ENCODE measurements at places on chromosomes 4 and X.
A peak's percentile ranks its signal among the peaks of the same experiment; 100 is the strongest.

DNA sequence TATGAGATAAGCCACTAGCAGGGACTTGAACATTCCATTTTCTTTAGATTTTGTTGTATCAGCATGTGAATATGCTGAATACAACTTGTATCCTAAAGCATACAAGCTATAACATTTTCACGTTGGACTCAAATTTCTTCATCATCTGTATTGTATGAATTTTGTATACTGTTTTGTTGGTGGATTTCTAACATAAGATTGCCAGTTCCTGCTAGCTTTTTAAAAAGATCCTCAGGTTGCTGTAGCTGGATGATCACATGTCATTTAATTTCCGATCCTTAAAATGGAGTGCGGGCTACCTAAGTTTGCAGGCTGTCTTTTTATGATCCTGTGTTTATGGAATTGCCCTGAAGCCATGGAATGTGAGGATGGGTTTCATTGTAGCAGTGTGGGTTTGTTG is 6.9 kb downstream of the PDLIM5 start:
- DNase-seq: no peak

DNA sequence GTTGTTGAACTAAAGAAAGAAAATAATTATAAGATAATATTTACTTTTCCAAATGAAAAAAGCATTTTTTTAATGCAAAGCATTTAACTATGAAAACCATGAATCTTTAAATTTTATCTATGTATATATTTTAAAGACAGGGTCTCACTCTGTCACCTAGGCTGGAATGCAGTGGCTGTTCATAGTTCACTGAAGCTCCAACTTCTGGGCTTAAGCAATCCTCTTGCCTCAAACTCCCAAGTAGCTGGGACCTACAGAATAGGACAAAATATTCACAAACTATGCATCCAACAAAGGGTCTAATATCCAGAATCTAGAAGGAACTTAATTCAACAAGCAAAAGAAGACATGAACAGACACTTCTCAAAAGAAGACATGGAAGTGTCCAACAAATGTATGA is 55.9 kb upstream of the ALB start:
- no peak for DNase-seq

DNA sequence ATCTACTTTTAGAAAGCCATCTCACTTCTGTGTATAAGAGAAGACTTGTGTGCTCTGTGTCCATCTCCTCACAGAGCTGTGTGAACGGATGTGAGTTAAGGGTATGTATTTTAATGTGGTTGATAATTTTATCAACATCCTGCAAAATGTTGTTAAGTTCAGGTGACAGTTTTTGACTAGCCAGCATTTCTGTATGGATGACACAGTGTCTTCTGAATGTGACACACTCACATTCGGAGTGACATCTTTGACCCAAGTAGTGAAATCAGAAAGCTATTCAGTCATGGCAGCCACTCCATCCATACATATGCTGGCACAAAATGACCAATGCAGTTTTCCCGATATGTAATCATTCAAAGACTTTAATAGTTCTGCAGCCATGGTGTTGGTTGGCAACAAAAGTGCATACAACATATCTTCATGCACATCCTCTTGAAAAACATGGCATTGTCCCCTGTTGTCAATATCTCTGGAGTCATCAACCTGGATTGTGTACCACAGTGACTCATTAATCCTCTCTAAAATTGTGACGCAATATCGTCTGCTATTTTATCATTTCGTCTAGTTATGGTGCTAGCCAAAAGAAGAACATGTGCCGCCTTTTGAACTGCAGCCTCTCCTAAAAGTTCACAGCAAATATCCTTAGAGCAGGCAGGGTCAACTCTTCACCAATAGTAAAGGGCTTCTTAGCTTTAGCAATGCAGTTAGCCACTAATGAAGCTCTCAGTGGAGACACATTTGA is 6.8 kb upstream of the FGF2 start:
- DNase-seq: no peak

GRCh38 chr4:92599044-92599443 is 295.3 kb downstream of the GRID2 start:
- no peak for DNase-seq

DNA sequence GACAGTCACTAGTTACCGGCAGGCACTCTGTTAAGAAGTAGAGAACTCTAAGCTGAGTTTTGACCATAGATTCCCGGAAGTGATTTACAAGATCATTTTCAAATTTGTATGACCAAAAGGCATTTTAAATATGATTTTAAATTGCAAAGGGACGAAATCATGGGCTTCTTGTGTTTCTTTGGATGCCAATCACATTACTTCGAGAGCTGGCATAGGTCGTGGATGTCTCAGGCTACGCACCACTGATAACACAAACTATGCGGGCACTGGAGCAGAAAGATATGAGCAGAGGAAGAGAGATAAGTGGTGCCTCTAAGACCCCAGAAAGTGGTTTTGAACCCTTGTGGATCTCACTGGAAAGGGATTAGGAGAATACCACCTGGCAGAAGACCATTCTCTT is 294.2 kb upstream of the FTHL17 start:
- DNase-seq: no peak

DNA sequence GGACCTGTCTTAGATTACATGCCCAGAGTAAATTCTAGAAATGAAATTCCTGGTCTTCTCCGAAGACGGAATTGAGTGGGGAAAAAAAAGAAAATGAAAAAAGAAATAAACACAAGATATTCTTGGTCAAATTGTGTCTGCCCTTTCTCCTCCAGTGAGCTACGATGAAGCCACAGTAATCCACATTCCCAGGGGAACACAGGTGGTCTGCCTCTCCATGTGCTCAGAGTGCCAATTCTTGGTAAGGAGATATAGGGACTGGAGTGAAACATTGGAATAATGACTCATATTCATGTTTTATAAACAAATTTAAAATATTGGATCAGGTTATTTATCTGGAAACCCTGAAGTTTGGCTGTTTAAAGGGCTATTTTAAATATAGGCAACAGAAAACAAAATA is 54.2 kb upstream of the MGST2 start:
- DNase-seq: no peak

DNA sequence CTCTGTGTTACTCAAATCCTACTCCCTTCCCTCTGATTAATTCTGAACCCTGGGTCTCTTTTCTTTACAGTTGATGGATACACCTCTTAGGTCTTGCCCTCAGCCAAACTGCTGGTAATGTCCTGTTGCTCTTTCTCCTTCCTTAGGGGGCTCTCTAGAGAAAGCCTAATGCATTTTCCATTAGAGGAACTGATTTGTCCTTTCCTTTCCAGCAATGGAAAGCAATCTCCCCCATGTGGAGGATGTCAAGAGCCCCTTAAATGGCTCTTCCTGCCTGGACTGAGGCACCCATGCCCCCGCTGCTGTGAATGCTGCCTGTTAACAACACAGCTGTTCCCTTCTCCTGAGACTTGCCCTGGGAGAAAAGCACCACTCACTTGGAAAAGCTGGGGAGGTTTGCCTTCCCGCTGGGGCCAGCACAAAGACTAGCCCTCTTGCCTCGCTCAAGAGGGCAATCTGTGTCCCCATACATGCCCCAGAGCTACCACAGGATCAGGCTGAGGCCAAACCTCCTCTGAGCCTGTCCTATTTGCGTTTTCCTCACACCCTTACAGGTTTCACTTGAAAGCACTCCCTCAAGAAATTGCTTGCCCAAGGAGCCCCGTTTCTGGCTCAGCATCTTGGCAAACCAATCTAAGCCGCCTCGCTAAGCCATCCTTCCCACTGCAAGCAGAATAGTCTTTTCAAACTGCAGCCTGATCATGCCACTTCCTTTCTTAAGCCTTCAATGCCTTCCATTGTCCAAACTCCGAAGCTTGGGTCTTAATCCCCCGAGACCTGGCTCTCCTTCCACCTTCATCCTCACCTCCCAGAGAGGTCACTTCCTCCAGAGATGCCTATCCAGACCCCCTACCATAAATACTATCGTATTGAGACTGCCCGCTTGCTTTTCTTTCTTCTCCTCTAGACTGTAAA is 23.2 kb upstream of the SMIM20 start:
- no peak for DNase-seq

- peak; percentile 67 for DNase-seq
Measured at GRCh38 chr4:81466841-81467671, 4.7 kb downstream of the RASGEF1B start.

GRCh38 chr4:174210354-174210753 is 73.1 kb downstream of the FBXO8 start:
- DNase-seq: no peak

- no peak for DNase-seq
Measured at GRCh38 chr4:111494471-111494870, 650.8 kb upstream of the FAM241A start.

- no peak for DNase-seq
Measured at GRCh38 chr4:24897639-24898038, 15.2 kb downstream of the CCDC149 start.

GRCh38 chrX:57329008-57329407 is 42.5 kb downstream of the FAAH2 start:
- no peak for DNase-seq

DNA sequence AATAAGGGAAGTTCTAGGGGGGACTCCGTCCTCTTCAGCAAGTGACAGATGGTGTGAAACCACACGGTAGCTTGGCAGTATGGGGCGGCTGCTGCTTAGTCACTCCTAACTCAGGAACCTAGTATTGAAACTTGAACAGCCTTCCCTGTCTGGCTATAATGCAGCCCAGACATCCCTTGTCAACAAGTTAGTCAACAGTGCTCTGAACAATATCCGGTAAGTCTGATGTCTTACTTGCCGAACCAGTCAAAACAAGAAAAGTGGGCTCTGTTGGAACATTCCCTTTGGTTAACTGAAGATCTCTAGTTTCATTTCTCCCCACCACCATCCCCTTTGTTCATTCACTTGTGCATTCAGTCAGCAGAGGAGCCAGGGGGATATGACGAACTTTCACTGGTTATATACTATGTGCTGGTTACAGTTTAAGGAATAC is 18.7 kb upstream of the CXCL13 start:
- DNase-seq: no peak

DNA sequence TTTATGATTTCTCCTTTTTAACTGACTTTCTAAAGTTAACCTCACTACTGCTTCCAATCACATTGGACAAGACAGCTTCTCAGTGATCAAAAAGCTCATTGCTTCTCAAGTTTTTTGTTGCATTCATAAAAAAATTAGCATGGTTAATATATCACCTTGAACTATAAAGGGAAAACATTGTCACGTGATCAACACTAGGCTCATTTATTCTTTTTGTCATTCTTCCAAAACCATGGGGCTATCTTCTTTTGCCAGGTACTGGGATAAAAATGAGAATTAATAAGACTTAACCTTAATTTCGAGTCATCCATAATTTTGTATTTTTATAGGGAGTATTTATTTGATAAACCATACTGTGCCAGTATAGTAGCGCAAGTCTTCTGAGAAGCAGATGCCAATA is 1105.9 kb upstream of the TENM3 start:
- no peak for DNase-seq

GRCh38 chrX:110992611-110993010 is 103.4 kb upstream of the PAK3 start:
- DNase-seq: peak; percentile 7

- DNase-seq: no peak
Measured at GRCh38 chr4:159105761-159106243, 2.9 kb downstream of the RAPGEF2 start.

- DNase-seq: no peak
Measured at GRCh38 chr4:6984612-6985425, 58.4 kb upstream of the TADA2B start.

DNA sequence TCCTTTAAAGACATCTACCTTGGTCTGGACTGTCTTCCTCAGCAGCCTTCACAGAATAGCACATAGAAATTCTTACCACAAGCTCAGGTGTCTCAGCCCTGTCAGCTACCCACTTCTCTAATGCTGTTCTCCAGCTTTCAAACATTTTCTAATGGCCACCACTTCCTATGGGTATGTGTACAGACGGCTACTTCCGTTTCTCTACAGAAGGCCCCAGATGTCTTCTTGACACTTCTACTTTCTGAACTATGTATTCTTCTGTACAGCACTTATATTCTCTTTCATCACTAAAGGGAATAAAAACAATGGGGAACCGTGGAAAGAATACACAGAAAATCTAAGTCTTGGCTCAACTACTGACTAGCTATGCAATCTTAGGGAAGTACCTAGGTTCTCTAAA is 13.3 kb downstream of the OPHN1 start:
- no peak for DNase-seq

GRCh38 chrX:11967986-11968869 is 170.0 kb upstream of the FRMPD4 start:
- no peak for DNase-seq

DNA sequence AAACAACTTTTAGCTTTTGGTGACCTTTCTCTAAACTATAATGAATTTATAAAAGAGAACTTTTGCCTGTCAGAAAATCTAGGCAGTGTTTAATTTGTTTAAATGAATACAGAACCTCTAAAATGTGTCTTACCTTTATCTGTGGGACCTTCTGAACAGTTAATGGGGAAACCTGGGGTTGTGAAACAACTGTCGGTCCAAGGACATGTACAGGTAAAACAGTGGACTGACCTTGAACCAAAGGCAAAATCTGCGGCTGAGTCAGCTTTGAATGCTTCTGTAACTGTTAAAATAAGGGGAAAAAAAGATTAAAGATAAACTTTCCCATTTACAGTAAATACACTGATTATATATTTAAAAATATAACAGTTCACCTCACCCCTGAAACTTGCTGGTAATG is 65.1 kb downstream of the WNK3 start:
- DNase-seq: no peak

GRCh38 chr4:124711471-124712371 is 811 bp downstream of the ANKRD50 start:
- DNase-seq: peak; percentile 2

DNA sequence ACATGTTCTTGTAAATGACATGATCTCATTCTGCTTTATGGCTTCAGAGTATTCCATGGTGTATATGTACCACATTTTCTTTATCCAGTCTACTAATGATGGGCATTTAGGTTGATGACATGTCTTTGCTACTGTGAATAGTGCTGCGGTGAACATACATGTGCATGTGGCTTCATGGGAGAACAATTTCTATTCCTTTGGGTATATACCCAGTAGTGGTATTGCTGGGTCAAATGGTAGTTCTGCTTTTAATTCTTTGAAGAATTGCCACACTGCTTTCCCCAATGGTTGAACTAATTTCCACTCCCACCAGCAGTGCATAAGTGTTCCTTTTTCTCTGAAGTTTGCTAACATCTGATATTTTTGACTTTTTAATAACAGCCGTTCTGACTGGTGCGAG is 1080.3 kb downstream of the CCSER1 start:
- no peak for DNase-seq
